ENCODE measurements at places on chromosomes 5 and 9.

DNA sequence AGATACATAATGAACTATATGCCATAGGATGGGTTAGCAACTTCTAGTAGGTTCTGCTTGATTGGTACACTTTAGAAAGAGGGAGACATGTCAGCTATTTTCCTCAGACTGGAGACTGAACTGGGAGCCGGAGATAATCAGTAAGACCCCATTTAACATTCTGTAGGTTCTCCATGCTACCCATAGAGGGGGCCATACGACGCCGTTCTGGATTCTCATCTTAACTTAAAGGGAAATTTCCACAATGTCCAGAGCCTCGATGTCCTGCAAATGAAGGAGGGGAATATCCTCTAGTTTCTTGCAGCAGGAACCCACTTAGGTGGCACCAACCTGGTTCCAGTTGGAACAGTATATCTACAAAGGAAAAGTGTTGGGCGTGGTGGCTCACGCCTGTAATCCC is 22.3 kb upstream of the NPM1 start:
- no peak for DNase-seq

DNA sequence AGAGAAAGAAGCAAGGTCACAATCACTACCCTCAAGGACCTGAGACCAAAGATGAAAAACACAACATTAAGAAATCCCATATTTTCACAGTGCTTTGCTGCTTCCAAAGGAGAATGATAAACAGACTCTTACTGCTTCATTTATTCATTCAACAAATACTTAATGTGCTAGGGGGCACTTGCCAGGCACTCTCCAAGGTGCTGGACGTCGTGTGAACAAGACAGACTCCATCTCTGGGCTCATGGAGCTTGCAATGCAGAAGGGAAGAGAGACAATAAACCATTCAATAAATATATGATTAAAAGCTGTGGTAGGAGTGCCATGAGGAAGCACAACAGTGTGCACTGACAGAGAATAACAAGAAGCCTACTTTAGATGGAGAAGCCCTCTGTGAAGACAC is 327.7 kb downstream of the CDK5RAP2 start:
- DNase-seq: no peak

- DNase-seq: peak; percentile 8
These were observed 600 bp downstream of the ENC1 start for GRCh38 chr5:74639807-74640449.

DNA sequence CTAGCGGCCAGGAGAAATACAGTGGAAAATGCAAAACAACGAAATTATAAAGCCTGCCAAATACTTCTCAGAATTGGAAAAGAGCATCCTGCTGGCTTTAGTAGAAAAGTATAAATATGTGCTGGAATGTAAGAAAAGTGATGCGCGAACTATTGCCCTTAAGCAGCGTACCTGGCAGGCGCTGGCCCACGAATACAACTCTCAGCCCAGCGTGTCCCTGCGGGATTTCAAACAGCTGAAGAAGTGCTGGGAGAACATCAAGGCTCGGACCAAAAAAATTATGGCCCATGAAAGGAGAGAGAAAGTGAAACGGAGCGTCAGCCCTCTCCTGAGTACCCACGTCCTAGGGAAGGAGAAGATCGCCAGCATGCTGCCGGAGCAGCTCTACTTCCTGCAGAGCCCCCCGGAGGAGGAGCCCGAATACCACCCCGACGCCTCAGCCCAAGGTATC is 15.0 kb downstream of the MSANTD3 start:
- no peak for DNase-seq

DNA sequence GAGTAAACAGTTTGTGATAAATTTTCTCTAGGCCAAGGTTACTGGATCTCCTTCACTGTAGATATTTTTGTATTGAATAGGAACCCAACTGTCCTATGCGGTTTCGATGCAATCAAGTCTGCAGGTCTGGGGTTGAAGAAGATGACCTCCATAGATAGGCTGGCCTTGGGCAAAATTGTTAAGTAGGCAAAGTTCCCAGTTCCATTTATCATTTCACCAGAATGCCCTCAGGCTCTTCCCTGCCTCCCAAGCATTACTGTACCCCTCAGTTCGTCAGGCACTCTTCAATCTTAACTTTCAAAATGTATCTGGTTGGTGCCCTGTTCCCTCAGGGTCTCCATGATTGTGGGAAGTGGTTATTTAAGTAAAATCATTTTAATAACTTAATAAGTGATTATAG is 1802.9 kb upstream of the WWC1 start:
- no peak for DNase-seq

- DNase-seq: no peak
These were observed 69.8 kb downstream of the HABP4 start for GRCh38 chr9:96519787-96520186.

DNA sequence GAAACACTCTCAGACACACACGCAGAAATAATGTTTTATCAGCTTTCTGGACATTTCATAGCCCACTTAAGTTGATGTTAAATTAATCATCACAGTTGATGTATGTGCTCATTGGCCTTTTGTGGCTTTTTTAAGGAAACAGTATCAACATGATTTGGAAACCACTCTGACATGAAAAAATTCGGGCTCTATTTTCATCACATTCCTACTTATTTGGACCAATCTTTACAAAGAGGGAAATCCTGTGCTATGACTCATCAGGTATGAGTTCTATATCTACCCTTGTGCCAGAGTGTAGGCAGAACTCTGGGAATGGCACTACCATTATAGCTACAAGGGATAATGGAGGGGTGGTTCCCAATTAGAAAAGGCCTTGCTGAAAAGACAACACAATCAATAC is 388.4 kb upstream of the PTGER4 start:
- no peak for DNase-seq

DNA sequence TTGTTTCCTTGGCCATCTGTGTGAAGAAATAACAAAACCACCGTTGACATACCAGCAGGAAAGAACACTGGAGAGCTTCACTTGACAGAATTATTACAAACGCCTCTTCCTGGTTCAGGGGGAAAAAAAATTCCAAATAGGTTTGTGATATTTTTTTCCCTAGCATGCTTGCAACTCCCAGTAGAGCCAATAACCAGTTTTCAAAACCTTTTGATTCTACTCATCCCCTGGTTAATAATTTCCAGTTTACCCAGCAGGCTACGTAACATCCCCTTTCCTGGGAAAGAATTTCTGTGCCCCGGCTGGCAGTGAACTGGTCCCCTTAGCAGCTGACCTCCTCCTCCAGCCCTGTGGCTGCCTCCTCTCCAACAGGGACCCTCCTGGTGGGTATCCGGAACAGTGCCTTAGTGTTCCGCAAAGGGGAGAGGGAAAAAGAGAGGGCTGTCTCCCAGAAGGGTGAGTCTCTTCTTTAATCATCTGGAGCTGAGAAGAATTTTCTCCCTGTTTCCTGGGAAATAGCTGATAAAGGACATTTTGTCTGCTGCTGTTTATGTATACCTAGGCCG is 72.8 kb upstream of the BOD1 start:
- DNase-seq: no peak

DNA sequence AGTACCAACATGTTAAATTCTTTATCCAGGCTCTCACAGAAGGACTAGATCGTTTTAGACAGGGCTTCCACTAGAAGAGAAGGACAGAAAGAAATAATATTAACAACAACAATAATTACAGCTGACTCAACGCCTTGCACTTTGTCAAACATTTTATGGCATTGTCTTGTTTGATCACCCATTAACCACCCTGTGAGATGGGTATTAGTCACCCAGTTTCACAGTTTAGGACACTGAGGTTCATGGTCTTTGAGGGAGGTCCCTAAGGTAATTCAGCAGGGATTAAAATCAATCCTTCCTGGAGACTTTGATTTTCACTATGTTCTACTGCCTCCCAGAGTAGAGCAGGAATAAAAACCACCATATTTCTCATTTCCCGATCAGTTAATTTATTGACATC is 51.4 kb upstream of the BNC2 start:
- DNase-seq: no peak

DNA sequence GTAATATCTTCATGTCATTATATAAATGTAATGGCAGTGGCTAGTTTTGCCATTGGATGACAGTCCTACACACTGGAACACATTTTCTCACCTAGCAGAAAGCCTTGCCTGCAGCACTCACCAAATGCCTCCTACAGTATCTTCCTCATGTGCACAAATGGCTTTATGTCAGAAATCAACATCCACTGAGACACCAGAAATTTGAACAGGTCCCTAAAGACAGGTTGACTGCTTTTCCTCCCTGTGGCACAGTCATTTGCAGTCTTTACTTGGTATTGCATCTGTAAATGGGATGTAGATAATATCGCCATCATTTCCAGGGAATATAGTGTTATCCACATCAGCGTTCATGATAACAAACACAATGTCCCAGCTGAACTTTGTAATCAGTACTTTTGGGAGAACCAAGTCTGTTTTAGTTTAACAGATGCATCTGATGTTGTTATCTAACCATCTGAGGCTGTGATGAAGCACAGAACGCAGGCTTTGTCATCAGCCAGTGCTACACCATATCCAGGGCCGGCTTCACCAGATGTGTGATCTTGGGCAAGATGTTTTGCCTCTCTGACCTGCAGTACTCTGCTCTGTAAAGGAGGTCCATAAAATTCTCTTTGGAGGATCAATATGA is 83.9 kb upstream of the TAS2R1 start:
- DNase-seq: no peak

DNA sequence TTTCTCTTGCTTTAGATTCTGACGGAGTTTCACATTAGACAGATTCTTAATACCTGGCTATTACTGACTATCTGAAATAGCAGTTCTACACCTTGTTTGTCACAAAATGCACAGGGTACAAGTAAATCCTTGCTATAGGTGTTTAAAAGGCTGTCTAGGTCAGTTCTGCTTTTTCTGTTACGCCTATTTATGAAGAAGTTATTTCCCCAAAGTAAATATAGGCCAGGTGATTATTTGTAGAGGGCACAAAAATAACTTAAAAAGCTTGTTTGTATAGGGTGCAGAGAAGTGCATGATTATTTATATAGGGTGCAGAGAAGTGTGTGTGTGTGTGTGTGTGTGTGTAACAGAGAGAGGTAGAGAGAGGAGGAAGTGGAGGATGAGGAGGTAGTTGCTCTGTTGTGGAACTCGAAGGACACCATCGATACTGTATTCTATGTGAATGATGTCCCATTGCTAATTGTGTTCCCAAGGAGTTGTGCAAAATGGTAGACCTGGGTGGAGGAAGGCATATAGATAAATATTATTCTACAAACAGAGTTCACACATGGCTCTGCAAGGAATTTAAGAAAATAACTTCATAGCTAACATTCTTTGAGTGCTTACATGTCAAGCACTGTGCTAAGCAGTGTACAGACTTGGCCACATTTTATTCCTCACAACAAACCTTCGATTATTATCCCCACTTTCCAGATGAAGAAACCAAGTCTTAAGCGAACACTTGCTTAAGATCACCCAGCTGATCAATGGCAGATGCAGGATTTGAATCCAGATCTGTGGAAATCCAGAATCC is 96.3 kb upstream of the EQTN start:
- DNase-seq: no peak

DNA sequence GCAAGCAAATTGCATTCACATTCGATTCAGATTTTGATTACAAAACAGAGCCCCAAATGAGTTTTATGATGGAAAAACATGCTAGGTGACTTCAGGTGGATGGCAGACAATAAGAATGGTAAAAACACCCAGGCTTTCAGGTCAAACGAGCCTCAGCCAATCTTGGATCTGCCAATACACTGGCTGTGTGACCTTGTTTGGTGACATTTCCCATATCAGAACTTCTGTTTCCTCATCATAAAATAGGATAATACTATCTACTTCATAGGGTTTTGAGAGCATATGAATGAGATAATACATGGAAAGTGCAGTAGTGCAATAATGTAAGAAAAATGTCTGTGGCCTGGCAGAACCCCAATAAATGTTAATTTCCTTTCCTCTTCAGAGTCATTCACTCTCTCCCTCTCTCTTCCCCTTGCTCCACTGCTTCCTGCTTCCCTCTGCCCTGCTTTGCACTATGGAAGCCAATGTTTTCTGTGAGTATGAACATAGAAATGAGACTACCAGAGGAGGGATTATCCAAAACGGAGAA is 54.7 kb downstream of the SH3RF2 start:
- no peak for DNase-seq

DNA sequence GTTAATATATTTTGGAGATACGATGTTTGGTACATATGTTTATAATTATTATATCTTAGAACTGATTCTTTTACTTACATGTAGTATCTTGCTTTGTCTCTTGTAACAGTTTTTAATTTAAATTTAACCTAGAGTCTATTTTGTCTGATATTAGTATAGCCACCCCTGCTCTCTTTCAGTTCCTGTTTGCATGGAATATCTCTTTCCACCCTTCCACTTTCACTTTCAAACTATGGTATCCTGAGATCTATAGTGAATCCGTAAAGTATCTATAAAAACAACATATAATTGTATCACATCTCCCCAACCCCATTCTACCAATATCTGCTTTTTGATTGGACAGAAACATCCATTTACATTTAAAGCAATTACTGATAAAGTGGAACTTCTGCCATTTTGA is 7.2 kb downstream of the IRGM start:
- DNase-seq: no peak

DNA sequence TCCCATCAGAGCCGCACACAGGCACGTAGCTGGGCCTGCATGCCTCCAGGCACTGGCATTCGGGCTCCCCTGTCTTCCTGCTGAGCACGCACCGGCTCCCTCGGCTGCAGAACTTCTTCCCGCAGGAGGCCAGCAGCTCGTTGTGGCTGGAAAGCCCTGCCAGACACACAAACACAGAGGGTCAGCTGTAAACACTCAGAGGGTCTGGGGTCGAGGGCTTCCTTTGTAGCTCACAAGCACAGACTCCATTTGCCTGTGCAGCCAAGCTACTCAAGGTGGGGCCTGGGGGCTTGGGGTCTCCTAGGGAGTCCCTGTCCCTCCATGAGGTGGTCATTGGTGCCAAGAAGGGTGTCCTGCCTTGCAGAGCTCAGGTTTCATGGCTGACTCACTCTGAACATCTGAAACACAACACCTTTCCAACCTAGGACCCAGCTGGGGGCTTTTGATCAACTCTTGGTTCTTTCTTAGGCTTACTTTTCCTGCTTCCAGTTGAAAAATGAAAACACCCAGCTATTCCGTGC is 211.4 kb downstream of the FSTL4 start:
- no peak for DNase-seq

- no peak for DNase-seq
These were observed 14.1 kb downstream of the CFAP95 start for GRCh38 chr9:69834591-69835184.

- no peak for DNase-seq
These were observed 26.6 kb upstream of the CRB2 start for GRCh38 chr9:123329329-123329955.
